ENCODE measurements at places on chromosomes 6 and 20.

DNA sequence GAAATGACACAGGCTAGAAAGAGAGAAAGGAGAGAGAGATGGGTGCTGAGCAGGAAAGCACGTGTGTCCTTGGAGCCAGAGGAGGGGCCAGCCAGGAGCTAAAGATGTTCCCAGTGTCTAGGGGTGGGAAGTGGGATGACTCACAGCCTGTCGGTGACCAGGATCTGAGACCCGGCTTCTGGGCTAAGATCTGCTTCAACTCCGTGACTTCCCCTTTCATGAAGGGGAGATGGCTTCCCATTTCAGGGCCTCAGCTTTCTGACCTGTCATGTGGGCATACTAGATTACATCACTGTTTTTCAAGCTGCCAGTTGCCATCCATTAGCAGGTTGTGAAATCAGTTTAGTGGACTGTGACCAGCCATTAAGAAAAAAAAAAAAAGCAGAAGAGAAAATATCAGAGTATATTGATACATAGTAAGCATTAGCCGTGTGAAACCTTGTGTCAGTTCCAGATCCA, 5.4 kb downstream of the TGM3 start:
- DNase-seq = no peak

DNA sequence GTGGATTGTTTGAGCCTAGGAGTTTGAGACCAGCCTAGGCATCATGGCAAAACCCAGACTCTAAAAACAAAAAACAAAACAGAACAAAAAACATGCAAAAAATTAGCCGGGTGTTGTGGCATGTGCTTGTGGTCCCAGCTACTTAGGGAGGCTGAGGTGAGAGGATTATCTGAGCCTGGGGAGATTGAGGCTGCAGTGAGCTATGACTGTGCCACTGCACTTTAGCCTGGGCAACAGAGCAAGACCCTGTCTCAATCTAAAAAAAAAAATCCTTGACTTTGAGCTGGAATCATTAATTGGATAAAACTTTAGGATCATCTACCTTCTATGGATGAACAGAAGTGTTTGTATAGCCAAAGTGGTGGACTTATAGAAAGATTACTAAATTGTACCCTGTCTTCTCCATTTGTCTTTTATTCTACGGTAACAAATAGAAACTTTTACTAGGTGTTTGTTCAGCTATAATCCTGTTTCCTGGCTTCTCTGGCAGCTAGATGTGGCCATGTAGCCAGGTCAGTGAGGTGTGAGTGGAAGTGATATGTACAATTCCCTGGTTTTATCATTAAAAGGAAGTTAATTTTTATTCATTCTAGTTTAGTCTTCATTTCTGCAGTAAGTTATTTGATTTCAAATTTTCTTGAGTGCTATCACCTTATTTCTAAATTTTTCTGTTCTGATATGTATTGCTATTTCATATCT, 108.3 kb upstream of the RNF24 start:
- no peak for DNase-seq

GRCh38 chr6:138222901-138223546, 4.7 kb upstream of the PBOV1 start:
- DNase-seq = peak; percentile 71

GRCh38 chr20:37741570-37741969, 47.7 kb downstream of the CTNNBL1 start:
- DNase-seq = peak; percentile 9

GRCh38 chr6:169188475-169188874, 65.2 kb downstream of the THBS2 start:
- peak; percentile 64 for DNase-seq

DNA sequence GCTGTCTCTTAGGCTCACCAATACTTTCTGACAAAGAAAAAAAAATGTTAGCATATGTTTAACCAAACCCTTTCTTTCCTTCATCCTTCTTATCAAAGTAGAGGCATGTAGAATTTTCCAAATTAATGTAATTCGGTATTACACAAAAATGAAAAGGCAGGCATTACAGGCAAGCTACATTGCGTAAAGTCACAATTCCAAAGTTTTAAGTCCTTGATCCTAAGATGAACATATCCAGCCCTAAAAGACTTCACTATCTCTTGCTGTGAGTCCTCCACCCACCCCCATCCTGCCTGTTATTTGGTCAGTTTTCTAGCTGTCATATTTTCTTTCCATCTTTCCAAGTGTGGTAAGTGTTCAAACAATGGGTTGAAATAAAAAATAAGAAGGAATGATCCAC, 12.1 kb upstream of the TENT5A start:
- no peak for DNase-seq

DNA sequence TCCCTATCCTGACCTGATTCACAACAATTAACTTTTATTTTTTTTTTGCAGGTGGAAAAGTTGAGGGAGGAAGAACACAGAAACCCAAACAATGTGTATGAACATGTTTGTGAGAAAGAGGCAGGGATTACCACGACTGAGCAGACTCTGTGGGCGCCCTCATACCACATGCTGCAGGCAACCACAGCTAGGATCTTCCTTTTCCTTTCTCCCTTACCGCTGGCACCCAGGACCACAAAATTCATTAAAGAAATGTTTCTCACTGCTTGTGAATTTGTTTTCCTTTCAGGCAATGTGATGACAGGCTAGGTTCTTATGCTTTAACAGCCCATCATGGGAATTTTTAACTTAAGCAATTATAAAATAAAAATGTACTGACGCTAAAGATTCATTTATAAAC, 287.1 kb downstream of the GMDS start:
- no peak for DNase-seq

- peak; percentile 44 for DNase-seq
Observed at GRCh38 chr6:116572162-116572561, 858 bp downstream of the RWDD1 start.

DNA sequence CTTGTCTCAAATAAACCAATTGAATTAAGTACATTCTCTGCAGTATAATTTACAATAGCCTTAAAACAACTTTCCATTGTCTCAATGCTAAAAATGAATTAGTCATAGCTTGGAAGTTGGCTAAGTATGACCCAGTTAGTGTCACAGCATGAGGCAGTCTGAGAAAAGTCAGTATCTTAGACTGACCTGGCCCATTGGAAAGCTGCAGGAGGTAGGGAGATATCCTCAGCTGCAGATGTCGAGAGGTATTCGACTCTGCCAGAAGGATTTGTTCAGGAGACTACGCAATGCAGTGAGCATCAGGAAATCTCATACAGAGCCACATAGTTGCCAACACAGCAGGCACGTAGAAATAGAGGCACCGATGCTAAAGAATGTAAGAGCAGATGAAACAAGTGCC, 350.9 kb upstream of the NRSN1 start:
- DNase-seq = peak; percentile 23

GRCh38 chr6:56046576-56046975, 171.2 kb upstream of the BMP5 start:
- peak; percentile 87 for DNase-seq

DNA sequence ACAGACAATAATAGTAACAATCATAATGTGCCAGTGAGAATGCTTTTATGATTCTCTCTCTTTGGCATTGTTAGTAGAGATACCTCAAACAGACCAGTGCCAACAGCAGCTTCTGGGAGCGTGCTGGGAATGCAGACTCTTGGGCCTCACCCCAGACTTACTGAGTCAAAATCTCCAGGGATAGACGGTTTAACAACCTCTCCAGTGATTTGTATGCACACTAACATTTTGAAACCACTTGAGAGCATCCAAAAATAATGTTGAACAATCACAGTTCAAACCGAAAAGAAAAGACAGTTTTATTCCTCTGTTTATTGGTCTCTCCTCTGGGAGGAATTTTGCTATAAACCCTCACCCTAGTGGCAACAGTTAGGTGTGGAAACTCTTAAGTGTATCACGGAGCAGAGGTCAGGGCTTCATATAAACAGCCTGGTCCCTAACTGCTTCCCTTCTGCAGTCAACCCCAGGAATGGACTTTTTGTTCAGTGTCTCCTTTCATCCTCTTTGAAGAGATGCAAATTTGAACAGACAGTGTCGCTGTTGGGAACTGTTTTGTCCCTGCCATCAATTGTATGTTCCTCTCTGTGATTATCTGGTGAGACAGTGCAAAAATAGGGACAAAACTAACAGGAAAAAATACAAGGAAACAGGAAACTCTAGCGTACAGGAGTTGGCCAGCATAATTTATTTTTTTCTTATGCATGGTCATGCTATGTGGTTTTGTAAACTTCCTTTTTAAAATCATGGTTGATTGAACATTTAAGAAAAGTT, 162.4 kb upstream of the BTBD3 start:
- DNase-seq = peak; percentile 71

DNA sequence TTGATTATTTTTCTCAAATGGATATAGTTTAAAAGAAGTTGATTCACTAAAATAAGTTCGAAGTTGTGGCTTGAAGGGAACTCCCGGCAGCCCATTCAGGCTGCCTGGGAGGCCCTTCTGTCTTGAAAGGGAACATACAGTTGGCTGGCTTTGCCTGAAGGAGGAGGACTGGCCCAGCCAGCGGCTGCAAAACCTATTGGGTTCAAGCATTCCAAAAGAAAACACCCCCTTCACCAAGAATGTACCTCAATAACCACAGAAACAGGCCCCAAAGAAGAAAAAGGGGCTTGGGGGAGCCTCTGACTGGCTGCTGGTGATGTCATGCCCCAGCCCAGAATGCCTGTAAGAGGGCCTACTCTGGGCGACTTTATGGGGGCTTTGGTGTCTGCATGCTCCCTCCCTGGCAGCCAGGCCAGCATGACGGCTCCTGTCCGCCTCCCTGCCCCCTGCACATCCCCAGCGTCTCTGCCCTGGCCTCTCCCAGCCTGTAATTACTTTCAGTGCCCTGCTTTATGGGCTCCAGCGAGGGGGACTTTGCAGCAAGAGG, 36.5 kb downstream of the MAFB start:
- DNase-seq = no peak

DNA sequence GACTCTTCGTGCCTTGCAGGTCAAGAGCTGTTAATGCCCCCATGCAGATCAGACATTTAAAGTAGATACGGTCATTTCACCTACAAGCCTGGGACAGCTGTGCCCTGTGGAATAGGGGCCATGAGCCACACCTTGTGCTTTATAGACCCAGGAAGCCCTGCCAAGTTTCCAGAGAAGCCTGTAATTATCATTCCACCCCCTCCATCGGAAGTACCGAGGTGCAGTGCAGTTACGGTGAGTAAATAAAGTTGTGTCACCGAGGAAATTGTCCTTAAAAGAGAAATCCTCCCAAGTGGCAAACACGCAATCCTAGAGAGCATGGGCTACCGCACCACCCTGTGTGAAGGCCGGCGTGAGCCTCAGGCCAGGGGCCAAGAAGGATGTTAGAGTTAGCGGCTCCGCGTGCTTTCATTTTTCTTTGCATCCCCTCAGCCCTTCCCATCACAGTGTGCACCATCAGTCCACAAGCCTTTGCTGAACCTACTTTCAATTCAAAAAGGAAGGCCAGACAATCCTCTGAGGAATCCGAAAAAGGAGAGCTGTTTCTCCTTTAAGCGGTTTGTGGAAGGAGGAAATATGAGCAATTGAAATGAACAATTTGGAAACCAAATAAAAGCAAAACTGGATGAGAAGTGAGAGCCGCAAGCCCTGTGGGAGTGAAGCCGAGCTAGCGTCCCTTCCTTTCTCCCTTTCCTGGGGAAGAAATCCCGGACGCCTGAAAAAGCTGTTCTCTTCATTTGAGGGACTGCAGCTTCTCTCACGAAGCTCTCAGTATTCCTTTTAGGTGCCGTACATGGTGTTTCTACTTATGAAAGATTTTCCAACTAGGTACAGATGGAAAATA, 183.3 kb upstream of the PDE10A start:
- DNase-seq = no peak

DNA sequence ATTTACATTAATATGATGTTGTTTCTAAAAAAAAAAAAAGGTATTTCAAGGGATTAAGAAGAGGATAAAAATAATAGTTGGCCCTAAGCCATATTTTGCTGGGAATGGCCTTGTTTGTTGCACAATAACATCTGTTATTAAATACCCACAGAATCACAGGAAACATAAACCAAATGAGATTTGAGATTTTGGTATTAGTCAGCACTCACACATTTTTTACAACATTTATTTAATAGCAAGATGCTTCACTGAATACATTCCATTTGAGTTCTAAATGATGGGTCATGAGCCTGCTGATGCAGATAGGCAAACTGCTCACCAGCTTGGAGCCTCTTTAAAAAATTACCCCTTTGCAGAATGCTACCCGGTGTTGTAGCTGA, 92.9 kb upstream of the ENPP5 start:
- peak; percentile 90 for DNase-seq

GRCh38 chr6:149913540-149914240, 9.2 kb downstream of the RAET1G start:
- no peak for DNase-seq

- peak; percentile 31 for DNase-seq
Observed at GRCh38 chr6:132513831-132514545, 1.1 kb upstream of the STX7 start.

DNA sequence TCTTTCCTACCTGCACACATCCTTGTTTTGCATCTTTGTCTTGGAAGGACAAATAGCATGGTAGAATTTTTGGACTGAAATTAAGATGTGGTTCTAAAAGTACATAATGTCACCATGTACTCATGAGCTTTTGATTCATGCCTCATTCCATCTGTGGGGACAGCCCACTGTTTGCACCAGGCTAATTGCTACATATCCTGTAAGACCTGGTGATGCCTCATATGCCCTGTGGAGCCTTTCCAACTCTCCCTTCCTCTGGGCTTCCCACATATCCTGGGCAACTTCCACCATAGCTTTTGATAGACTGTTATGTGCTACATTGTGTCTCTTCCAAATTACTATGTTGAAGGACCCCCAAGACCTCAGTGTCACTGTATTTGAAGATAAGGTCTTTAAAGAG, 213.6 kb upstream of the PREP start:
- DNase-seq = peak; percentile 65

DNA sequence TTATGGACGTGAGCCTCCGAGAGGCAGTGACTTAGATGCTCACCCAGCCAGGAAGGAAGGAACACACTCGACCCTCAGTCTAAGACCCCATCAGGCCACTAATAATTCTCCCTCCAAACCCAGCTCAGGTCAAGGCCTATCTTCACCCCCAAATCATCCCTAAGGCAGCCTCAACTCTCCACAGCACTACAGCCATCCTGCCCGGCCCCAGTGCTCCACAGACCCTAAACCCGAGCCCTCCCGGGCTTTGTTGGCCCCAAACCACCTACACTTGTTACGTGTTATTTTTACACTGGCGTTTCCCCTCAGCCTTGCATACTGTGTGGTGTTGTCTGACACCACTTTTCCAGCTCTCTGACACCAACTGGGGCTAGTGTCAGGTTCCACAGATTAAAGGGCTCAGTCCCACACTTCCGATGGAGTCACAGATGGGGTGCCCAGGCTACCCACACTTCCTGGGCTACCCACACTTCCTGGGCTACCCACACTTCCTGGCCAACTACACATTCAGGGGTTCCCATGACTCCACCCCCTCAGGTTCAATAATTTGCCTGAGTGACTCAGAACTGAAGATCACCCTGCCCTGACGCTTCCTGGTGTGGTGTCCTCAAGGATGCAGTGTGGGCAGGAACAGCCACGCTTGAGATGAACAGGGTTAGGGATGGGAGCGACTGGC, 25.3 kb downstream of the RBCK1 start:
- no peak for DNase-seq
